ENCODE measurements at places on chromosomes 3 and 15. TPM values are rescaled to one million over a fixed set of nuclear protein-coding genes. Genes with fewer than 3 reads are reported as not detected.

Gene RARB
- total RNA-seq = 15.2 TPM

Gene GATM
- total RNA-seq = 288 TPM

Gene SLC12A8
- total RNA-seq = 2.5 TPM

Gene ADGRG7
- not detected for total RNA-seq

Gene C3orf85
- not detected for total RNA-seq

Gene BSN
- total RNA-seq = 0.62 TPM

Gene RTP3
- total RNA-seq = not detected

Gene GUCA1C
- not detected for total RNA-seq

Gene SMCO1
- total RNA-seq = not detected

Gene TF
- 40.6 TPM for total RNA-seq

Gene PLSCR2
- 0.71 TPM for total RNA-seq

Gene MORC1
- not detected for total RNA-seq

Gene WDR93
- total RNA-seq = not detected

Gene CASR
- not detected for total RNA-seq

Gene CHL1
- 252 TPM for total RNA-seq

Gene C15orf62
- total RNA-seq = 0.49 TPM

Gene FOXB1
- not detected for total RNA-seq

Gene TGM4
- total RNA-seq = not detected

Gene CLDN18
- 0.09 TPM for total RNA-seq

Gene AP3B2
- 2.4 TPM for total RNA-seq

Gene C2CD4A
- total RNA-seq = not detected

All from sciatic nerve (tissue), 2 donors.